Activated T-helper 1 cell treated with anti-CD3 and anti-CD28 coated beads, Interleukin-2, amount 50 U/mL, for 16 hours (primary cell): ENCODE measurements at places on chromosomes 7 and 10.
A peak's percentile ranks its signal among the peaks of the same experiment; 100 is the strongest.

- DNase-seq: no peak
Measured at GRCh38 chr7:18053941-18054340, 26.3 kb upstream of the PRPS1L1 start.

- no peak for DNase-seq
Measured at GRCh38 chr10:88528806-88529570, 54.1 kb downstream of the RNLS start.

DNA sequence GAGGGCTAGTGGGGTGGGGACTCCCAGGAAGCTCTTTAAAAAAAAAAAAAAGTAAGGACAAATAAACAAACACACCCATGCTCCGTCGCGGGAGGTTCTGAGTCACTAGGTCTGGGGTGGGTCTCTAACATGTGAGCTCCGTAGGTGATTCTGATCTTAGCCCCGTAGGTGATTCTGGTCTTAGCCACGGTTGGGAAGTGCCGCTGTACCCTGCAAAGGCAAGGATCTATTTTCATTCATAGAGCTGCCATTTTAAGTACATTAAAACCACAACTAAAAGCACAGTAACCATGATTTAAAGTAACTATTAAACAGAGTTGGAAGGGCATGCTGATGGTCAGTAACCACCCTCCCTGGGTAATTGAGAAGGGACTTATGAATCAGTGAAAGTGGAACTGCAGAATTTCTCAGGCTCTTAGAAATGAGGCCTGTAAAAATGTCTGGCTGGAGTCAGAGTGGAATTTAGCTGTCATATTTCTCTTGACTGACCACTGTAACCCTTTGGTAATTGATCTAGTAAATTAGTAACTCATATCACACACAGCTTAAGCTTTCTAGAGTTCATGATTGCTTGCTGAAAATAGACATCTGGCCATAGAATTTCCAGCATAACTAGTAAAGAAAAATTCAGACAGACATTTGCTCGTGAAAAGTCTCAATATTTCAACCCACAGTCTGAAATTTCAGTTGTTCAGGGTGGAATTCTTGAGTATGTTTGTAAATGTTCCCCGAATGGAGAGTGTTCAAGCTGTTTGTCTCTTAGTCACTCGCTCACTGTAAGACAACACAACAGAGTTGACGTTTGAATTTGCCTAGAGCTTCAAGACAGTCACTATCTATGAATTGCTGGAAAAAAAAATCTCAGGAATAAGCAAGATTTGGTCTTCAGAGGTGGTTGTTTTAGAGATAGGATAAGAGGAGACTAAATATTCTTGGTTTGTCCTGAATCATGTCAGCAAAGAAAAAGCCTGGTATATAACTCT is 34.2 kb upstream of the TCF7L2 start:
- no peak for DNase-seq

DNA sequence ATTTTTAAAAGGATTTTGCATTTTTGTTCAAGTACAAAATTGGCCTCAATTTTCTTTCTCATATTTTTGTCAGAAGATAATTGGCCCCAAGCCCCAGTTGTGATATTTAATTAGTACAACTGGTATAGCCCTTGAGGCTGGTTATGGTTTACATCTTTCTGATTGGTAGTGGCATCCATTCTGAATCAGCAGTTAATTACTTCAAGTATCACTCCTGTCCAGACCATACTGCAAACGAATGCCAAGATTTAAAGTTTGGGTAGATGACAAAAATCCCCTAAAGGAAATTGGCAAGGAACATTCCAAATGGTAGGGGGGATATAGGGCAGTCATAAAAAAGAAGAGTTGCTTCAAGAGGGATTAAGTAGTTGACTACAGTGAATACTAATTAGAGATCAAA is 23.1 kb downstream of the MYPN start:
- no peak for DNase-seq

DNA sequence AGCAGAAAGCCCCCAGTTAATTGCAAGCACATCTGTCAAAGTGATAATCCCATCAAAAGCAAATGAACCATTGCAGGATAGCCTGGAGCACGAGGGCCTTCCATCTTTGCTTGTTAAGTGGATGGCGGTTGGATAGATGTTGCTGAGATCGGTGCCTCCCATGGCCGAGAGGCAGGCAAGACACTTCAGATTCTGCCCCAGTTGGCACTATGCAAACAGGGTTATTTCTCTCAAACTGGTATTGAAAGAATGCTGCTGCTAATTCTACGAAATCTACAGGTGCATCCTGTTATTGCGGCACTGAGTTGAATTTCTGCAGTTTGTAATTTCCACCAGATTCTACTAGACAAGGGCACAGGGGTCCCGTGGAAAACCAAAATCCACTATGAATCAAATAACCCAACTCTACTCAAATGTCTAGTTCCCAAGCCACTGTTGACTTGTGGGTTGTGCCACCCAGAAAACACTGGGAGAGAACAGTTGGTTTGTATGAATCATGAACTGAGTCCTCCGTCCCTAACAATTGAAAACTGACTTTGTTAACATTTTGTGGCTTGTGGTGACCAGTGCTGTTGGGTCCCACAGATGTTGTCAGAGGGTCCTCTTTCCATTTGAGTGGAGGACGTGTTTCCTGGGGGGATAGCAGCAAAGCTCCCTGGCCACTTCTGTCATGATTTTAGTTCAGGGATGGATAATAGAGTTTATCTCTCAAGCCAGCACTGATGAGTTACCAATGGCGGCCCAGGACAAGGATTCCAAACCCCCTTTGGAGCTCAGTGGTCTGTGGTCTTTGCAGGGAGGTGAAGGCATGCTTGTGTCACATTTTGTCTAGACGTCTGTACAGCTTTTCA is 7.1 kb upstream of the IL2RA start:
- DNase-seq: no peak

GRCh38 chr7:111954474-111955381 is 251.5 kb downstream of the DOCK4 start:
- no peak for DNase-seq

GRCh38 chr10:72702868-72703581 is 11.1 kb downstream of the MCU start:
- no peak for DNase-seq

DNA sequence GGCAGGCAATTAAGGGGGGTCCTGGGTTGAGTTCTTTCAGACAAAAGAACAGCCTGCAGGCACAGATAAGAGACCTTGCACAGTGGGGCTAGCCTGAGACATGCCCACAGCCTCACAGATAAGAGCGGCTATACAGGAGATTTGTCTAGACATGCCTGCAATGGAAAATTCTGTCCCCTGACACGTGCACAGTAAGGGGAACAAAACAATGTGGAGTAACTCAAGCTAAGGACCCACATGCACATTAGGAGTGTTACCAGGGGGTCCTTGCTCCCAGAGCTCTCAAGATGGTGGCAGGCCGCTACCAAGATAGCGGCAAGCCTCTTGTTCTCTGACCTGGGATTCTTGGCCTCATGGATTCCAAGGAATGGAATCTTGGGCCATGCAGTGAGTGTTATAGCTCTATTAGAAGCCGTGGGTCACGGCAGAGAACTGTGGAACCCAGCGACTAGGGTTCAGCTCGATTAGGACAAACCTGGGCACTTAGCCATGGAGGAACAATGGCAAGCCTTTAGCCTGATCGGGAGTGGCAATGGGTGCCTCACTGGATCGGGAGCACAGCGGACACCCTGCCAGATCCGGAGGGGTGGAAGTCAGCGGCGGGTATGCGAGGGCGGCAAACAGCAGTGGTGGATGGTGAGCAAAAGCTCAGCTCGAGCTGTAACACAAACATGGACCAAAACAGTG is 196.9 kb downstream of the CCSER2 start:
- no peak for DNase-seq

DNA sequence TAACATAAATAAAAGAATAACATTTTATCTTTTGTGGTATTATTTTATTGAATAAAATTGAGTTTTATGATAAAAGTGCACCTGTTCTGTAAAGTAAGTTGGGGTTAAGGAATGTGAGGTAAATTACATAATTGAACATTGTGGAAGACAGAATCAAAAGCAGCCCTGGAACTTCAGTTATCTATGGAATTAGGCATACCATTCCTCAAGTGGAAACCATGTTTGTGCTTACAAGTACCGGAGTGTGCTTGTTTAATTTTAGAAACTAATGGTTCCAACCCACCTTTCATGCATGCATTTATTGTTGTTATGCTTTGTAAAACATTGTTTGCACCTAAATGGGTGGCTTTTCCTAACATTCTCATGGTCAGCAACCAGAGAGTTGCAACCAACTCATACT is 28.0 kb downstream of the RBM17 start:
- DNase-seq: no peak

DNA sequence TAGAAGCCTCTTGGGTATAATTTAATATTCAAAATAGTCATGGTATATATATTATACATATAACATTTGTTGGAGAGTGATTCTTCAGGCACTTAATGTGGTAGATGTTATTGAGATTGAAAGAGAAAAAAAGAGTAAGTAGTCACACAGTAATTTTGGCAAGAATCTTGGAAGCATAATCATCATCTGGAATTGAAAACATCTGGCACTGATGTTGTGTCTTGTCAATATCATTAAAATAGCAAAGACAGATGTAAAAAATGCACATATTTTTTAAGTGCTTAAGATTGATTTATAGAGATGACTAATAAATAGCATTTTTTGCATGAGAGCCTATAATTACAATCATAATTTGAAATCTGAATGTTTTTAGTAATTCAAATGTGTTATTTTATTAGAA is 9.5 kb downstream of the SEMA3D start:
- DNase-seq: no peak

- peak; percentile 14 for DNase-seq
Measured at GRCh38 chr7:114922652-114923402, 933 bp downstream of the MDFIC start.

DNA sequence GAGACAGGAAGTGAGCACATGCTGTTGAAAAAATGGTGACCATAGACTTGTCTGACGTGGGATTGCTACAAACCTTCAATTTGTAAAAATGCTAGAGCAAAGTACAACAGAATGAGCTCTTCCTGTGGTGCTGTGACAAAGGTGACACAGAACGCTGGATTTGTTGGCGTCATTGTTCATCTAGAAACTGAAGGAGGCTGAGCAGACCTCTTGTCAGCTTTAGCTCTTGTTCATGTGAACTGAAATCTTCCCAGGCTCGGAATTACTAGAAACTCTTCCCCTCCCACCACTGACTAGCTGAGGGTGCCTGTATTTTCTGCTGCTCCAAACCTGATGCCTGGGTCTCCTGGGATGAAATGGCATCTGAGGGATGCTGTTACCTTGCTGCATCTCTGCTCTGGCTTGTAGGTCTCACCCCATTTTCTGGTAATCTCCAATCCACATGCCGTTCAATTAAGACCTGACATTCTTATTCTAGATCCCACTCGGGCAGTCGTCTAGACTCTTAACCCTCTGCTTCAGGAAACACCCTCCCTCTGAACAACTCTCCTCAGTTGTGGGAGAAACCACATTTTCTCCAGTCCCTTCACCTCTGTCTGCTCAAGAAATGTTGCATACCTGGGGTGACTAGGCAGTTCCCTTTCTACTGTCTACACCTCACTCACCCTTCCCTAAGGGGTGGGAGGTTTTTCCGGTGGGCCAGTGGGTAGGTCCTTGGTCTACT is 349.3 kb downstream of the CXCL12 start:
- no peak for DNase-seq

DNA sequence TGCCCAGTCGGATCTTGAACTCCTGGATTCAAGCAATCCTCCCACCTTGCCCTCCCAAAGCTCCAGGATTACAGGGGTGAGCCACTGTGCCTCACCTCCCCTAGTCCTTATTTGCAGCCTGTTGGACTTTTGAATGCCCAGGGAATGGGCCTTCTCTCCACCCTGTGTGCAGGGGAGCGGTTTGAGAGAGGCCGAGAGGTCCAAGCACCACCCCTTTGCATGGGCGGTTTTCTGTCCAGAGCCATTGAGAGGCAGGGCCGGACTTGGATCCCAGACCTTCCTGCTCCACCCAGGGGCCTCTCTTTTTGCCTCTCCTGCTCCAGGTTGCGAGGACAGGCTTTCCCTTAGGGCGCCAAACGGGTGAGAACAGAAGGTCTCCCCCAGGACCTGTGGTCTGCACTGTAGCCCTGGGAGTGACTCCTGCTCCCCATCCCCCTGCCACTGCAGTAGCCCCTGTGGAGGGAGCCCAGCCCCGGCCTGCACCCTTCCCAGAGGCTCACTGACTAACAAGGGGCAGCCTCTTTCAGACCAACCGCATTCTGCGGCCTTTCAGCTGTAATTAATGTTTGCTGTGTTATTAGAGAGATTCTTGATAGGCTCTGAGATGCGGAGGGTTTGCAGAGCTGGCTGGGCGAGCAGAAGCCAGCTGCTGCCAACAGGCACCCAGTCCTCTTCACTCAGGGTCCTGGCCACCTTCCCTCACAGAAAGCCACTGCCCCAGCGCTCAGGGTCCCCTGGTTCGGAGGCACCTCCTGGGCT is 57.9 kb downstream of the ELFN1 start:
- no peak for DNase-seq
